B cell (primary cell): ENCODE measurements at places on chromosomes 12 and 14. TPM values are rescaled to one million over a fixed set of nuclear protein-coding genes. Genes with fewer than 3 reads are reported as not detected.

Gene ANO4
- polyA plus RNA-seq = not detected in 2 replicates

Gene DNAI7
- polyA plus RNA-seq = not detected in 2 replicates

Gene GLIPR1L1
- polyA plus RNA-seq = not detected in 2 replicates

DNA sequence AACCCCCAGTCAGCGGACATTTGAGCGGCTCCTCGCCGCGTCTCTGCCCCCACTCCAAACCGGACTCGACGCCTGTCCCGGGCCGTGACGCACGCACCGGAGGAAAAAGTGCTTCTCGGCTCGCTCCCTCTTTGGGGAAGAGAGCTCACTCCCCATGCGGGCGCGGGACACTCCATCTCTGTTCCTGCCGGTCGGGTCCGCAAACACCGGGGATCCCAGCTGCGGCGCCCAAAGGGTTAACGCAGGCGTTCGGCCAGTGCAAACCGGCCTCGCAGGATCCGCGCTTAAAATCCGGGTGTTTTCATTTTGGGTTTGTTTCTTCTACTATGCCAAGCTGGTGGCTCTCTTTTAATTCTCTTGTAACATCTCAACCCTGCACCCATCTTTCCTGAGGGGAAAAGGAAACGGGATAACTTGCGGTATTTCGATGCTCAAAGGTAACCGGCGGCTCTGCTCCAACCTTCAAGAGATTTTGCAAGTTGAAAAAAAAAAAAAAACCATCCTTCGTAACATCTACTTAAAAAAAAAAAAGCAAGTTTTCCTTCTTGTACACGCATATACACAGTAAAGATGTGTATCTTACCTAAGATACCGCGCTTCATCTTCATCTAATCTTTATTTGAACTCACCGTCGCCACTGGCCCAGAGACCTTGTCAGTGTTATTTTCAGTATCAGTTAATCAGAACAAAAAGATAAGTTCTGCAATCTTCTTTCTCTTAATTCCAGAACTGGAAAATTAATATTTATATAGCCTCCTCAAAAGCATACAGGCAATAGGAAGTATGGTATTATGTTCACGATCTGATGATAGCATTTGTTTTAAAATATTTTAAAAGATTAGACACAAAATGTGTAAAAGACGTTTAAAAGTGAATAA, 1.6 kb upstream of the ATP2B1 start:
- no peak for DNase-seq

DNA sequence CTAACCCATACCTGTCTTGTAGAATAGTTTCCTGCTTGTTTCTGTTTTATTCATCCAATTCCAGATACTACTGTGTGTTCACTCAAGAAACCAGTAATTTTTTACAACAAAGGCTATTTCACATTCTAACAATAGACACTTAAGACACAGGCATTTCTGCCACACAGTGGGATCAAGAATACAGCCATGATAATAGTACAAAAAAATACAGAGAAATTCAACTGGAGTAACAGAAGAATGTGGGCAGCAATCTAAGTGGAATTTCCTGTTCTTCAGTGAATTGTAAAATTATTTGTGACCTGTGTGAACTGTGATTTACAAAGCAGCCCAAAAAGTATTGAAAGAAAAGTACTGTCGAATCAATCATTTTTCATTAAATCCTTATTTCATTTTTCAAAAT, 282.9 kb downstream of the CCER1 start:
- no peak for DNase-seq

DNA sequence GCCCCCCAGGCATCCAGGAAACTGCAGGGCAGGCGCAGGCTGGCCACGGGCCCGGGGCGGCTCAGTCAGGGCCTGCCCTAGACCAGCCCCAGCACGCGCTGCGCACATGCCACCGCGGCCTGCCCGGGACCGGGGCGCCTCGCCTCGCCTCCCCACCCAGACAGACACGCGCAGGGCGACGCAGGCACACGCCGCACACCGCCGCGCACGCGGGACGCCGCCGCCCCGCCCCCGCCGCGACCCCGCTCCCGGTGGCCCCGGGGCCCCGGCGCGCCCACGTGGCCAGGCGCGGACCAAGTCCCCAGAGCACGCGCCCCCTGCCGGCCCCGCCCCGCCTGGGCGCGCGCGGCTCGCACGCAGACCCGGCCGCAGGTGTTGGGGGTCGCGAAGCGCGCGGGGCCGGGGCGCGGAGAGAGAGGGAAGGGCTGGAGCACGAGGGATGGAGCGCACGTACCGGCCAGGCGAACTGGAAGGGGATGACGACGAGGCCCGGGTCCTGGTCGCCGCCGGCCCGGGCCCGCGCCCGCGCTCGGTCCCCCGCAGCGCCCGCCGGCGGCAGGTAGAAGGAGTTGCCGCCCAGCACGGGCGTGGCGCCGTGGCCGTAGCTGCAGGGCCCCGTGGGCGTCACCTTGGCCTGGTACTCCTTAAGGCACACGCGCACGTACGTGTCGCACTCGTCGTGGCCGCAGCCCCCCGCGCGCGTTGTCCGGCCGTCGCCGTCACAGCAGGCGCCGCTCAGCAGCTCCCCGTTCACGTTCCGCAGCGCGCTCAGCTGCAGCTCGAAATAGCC, 1.1 kb downstream of the JAG2 start:
- DNase-seq = peak; percentile 67

DNA sequence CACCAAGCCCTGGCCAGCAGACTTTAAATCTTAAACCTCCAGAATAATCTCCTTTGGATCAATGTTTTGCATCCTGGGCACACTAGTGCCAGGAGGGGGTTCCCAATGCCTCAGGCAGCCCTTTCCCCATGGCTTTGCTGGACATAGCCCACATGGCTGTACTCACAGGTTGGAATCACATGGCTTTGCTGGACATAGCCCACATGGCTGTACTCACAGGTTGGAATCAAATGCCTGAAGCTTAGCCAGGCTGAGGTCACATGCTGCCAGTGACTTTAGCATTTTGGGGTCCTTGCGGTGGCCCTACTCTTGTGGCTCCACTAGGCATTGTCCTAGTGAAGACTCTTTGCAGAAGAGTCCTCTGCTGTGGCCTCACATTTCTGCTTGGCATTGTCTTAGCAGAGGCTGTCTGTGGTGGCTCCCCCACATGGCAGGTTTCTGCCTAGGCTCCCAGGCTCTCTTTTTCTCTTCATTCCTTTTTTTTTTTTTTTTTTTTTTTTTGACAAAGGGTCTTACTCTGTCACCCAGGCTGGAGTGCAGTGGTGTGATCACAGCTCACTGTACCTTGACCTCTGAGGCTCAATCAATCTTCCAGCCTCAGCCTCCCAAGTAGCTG, 13.0 kb downstream of the FLVCR2 start:
- no peak for DNase-seq
